A549 treated with DMSO at 1 μM for 4 hours (cell line): ENCODE measurements at places on chromosomes 7 and 10. TPM values are rescaled to one million over a fixed set of nuclear protein-coding genes. Genes with fewer than 3 reads are reported as not detected.

The CELF2 gene
- 0.03 to 0.10 TPM (median 0.04 TPM) in 3 of 5 replicates, not detected in the others for total RNA-seq

The SEMA4G gene
- 7.2 to 10.3 TPM (median 9.2 TPM) in 5 replicates for total RNA-seq

The TACC2 gene
- 90.6 to 96.2 TPM (median 91.1 TPM) in 5 replicates for total RNA-seq

The VAX1 gene
- 1.3 to 1.9 TPM (median 1.5 TPM) in 5 replicates for total RNA-seq

The ZNF503 gene
- total RNA-seq, result 9.2 to 14.1 TPM (median 12.5 TPM) in 5 replicates

The ADARB2 gene
- not detected in 5 replicates for total RNA-seq

The DNAH11 gene
- total RNA-seq, result 0.02 to 0.26 TPM (median 0.10 TPM) in 5 replicates

The PTF1A gene
- not detected in 5 replicates for total RNA-seq

The CDHR1 gene
- 0.06 to 0.13 TPM (median 0.08 TPM) in 5 replicates for total RNA-seq

The PRPS1L1 gene
- not detected in 5 replicates for total RNA-seq

The TOMM7 gene
- 418 to 1,219 TPM (median 477 TPM) in 5 replicates for total RNA-seq

The LRRTM3 gene
- total RNA-seq, result not detected in 5 replicates
